Skeletal muscle tissue (tissue), 5 donors: ENCODE measurements at places on chromosomes 7 and 10. TPM values are rescaled to one million over a fixed set of nuclear protein-coding genes. Genes with fewer than 3 reads are reported as not detected.

Gene OR2A12
- total RNA-seq: not detected

Gene OR2A7
- total RNA-seq: not detected

Gene PFKFB3
- total RNA-seq: 9.9 TPM

Gene GTF2IRD2
- 36.0 TPM for total RNA-seq

Gene CRHR2
- total RNA-seq: under 0.01 TPM

Gene LDB1
- total RNA-seq: 29.2 TPM

Gene VIPR2
- total RNA-seq: 6.3 TPM

Gene UROS
- 56.4 TPM for total RNA-seq

Gene FAM25G
- total RNA-seq: not detected

Gene PRSS2
- total RNA-seq: not detected

Gene ZNF746
- 12.0 TPM for total RNA-seq

Gene LRRC18
- total RNA-seq: under 0.01 TPM

Gene CYP3A7
- 0.52 TPM for total RNA-seq

Gene RASA4B
- 2.6 TPM for total RNA-seq
